ENCODE measurements at places on chromosomes 3 and 15.

GRCh38 chr3:25495726-25496253 is 67.7 kb downstream of the RARB start:
- no peak for DNase-seq

GRCh38 chr15:48796930-48797329 is 13.9 kb downstream of the CEP152 start:
- no peak for DNase-seq

- DNase-seq, result no peak
Observed at GRCh38 chr15:66948294-66948693, 117.1 kb upstream of the SMAD3 start.

DNA sequence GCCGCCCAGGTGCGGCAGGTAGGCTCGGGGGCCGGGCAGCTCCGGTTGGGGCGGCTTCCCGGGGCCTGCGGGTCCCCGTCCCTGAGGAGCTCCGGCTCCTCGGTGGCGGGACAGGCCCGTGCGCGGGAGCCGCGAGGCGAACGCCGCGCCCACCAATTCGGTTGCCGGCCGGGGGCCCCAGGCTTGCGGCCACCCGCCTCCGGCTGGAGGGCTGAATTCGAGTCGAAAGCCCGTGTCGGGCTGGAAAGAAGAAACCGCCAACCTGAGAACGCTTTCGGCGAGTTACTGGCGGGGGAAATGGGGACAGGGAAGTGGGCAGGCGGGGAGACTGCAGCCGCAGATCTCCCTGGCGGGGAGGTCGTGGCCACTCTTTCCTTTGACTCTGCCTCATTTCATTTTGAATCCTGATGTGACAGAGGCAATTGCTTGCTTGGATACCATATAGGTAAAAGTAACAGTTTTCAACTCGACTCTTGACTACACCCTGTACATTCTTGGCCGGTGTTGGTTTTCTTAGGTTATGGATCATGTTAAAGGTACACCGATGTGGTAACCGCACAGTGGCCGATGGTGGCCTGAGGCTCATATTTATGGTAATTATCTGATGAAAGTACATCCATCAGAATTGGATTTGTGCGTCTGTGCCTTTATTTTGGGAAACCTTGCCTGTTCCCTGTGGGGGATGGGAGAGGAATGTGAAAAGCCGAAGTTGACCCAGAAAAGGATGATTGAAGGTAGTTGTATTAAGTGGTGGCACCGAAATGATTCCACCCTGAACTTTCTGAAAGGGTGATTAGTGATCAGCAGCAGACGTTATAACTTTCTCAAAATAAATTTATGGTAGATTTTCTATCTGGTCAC is 1.7 kb downstream of the B3GNT5 start:
- no peak for DNase-seq

DNA sequence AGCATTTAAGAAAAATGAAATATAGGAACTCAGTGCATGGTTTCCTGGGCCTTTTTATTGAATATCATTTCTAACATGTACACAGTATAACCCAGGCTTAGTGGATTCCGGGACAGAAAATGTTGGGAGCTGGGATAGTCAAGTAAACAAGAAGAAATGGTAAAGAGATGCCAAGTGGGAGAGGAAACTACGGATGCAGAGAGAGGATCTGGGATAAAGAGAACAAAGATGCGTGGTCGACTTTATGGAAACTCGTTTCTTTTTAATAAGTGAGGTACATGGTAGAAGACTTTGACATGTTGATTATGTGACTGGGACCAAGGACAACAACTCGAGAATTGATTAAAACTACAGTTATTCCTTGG is 1.2 kb upstream of the GPR176 start:
- no peak for DNase-seq

DNA sequence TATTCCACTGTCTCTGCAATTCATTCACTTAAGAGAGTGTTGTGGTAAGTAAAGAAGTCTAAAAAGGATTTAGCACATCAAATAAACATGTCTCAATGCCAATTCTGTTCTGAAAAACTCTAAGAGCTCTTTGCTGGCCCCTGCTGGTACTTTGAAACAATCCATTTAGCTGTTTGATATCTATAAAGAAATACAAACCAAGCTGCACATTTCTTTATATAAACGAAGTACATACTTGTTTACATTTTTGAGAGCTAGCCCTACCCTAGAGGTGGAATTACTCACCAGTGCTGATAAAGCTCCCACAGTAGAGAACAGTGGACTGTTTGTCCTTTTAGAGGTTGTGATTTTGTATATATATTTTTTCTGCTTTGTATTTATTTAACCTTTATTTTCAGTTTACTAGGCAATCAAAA is 75.5 kb downstream of the NEDD4 start:
- no peak for DNase-seq

GRCh38 chr3:27127879-27128278 is 241.3 kb downstream of the NEK10 start:
- DNase-seq, result no peak

- no peak for DNase-seq
Observed at GRCh38 chr3:45896956-45897355, 10.6 kb downstream of the CCR9 start.

DNA sequence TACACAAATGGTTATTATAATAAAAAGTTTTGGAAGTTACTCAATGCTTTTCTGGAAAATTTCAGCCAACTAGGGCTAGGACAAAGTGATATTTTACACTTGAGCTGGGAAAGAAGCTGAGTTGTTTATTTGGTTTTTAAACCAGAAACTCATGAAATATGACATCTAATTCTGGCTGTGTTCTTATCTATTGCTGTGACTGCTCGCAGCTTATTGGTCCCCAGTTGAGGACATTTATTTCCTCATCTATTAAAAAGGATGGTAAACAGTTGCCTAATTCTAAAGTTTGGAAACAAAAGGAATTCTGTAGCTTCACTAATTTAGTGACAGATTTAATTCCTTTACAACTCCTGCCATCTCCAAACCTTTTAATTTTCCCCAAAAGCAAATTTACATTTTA is 487.6 kb upstream of the IL12A start:
- no peak for DNase-seq

GRCh38 chr15:69265347-69265955 is 33.3 kb upstream of the PAQR5 start:
- no peak for DNase-seq

- DNase-seq, result no peak
Observed at GRCh38 chr15:57662091-57662744, 44.3 kb upstream of the POLR2M start.

DNA sequence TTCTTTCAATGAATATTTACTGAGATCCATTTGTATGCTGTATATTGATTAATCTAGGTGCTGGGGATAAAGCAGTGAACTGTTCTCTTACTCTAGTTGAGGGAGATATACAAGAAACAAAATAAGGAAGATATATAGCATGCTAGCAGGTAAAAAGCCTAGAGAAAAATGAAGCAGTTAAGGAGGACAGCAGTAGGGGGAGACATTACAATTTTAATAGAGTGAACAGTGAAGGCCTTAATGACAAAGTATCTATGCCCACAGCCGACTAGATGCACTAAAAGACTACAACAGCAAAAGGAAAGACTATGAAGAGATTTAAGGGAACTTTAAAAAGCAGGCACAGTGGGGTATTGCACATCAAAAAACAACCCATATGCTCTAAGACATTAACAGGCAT is 81.4 kb downstream of the XRN1 start:
- DNase-seq, result no peak

- DNase-seq, result no peak
Observed at GRCh38 chr3:146561463-146561862, 17.1 kb upstream of the PLSCR1 start.

- no peak for DNase-seq
Observed at GRCh38 chr15:35680951-35681350, 135.0 kb upstream of the DPH6 start.

DNA sequence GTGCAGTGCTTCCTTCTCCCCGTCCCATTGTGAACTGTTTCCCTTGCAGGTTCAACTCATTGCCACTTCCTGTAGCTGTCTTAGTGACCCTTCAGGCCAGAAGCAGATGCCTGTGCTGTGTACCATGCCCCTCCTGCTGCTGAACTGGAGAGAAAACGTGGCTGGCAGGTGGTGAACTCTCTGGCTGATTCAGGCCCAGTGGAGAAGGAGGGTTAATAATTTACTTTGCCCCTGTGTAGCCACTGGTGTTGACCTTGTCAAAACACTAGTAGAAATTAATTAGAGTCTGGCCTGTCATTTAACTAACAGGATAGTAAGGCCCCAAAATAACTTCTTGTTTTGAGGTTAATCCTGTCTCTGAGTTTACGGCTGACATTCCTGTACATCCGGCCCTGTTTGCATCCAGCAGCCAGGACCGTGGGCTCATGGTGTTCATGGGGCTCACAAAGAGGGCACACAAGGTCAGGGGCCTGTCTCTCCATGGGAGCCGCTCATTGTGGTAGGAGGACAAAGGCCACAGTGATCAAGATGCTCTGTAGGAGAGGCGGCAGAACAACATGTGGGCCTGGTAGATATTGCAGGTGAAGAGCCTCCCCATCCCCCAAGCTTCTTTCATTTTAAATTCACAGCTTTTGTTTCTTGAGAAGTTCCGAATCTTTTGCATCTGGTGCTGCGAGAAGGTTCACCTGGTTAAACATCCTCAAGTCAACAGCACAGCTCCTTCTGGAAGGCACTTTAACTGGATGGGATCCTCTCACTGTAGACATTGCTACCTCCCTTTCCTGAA is 101.6 kb downstream of the CGNL1 start:
- DNase-seq, result no peak

DNA sequence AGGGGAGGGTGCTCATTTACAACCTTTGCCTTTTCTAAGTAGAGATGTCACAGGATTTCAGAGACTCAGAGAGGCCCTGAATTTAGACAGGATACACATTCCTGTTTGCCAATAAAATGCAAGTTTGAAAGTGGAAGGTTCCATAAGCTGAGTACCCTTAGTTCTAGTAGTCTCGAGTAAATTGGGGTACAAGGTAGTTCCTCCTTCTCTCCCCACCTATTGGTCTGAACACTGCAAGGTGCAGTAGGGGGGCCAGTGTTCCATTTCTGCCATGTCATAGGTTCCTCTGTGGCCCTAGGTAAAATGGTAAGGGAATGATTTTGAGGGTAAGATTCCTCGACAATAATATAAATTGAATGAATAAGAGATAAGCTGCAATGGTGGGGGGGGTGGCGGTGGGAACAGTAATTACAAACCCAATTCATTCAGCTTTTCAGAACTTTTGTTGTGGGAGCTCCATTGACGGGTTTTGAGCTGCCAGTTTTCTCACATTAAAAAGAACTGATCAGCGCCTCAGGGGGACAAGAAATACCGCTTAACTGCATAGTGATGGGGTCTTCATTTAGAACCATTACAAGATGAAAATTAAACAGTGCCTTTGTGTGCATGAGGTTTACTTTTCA is 5.9 kb downstream of the SOX2 start:
- no peak for DNase-seq

GRCh38 chr15:77021803-77022381 is 27.0 kb downstream of the PSTPIP1 start:
- DNase-seq, result peak; percentile 42

DNA sequence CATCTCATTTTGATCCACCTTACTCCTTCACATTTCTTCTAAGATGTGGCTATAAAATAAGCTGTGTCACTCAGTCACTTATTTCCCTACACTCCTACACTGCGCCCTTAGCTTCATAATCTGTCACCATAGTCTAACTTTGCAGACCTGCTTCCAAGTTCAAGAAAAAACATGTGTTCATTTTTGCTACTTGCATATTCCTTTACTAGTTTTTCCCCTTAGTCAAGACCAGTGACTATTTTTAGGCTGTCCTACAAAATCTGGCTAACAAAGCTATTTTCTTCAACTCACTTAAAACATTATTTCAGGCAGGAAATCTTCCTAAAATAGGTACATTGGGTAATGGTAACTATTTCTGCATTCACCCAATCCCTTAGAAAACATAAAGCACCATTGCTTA is 272.5 kb downstream of the TBC1D5 start:
- DNase-seq, result no peak

DNA sequence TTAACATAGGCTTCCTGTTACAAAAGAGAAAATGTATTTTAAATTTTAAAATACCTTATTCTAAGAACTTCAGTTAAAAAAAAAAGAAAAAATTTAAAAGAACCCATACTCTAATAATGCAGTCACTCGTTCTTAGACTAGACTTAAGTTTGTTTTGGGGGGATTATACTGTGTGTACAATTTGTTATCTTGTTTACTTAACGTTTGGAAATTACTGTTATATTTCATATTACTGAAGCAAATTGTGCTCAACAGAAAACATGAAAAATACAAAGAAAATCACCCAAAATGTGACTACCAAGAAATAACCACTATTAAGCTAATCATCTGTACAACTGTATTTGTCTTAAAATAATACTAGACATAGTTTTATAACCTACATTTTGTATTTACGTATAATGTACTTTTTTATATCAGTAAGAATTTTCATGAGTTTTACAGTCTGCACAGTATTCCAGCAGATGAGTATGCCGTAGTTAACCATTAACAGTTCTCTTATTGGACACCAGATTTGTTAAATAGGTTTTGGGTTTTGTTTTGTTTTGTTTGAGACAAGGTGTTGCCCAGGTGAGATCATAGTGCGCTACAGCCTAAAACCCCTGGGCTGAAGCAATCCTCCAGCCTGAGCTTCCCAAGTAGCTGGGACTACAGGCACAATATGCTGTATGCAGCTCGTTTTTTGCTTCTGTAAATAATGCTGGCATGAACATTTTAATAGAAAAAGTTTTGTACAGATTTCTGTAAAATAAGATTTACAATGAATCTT is 88.8 kb upstream of the CHD2 start:
- DNase-seq, result no peak

DNA sequence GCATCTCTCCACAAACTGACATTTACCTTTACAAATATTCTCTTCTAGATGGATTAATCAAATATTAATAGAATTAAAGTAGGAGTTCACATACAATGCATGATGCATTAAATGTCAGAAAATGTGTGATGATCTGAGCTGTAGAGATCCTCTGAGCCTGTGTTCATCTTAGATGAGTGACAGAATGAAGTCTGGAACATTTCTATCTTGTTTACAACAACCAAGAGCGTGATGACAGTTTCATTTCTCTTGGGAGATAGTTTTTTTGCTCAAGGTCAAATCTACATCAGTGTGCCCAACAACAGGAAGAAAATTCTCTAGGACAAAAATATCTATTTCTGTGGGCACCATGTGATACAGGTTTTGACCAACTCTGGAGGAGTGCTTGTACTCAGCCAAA is 211.9 kb downstream of the MYRIP start:
- no peak for DNase-seq

Measured in stimulated activated CD4-positive, alpha-beta T cell treated with anti-CD3 and anti-CD28 coated beads, Interleukin-12 subunit alpha, Interleukin-12 subunit beta, amount 100 ng/mL, for 24 hours (primary cell).